EL (cell line): ENCODE measurements at places on chromosomes 3 and 15.
A peak's percentile ranks its signal among the peaks of the same experiment; 100 is the strongest.

GRCh38 chr3:127823426-127823857 is 1.1 kb upstream of the MGLL start:
- DNase-seq, result no peak

DNA sequence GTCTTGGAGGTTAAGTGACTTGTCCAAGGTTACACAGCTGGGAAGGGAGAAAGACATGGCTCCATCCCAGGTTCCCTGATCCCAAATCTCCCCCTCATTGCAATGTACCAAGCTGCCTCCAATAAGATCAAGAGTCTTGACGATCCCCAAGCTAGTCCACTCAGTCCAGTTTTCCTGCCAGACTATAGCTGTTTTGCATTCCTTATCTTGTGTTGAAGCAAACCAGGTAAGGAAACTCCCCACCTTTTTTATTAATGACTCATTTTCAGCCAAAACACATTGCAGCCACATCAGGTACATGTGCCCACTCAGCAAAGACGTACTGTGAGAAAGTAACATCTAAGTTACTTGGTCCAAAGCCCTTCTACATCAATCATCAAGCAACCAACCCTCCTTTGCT is 41.9 kb downstream of the LIPC start:
- DNase-seq, result peak; percentile 74

DNA sequence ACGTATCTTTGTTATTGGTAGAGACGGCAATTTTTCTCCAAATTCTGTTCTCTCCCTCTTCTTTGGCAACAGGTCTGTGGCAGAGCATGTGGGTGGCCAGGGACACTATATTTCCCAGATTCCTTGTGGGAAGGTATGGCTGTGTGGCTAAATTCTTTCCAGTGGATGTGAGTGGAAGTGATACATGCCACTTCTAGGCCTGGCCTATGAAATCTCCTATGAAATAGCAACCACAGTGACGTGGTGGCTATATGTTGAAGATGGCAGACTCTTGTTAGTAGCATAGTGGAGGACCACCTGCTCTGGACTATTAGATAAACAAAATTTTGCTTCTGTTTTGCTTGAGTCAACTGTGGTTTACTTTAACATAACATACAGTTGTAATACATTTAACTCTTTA is 243.3 kb downstream of the IL20RB start:
- no peak for DNase-seq

GRCh38 chr3:176995946-176996345 is 201.3 kb downstream of the TBL1XR1 start:
- DNase-seq, result no peak

- peak; percentile 4 for DNase-seq
These were observed 202.9 kb upstream of the CTNNB1 start for GRCh38 chr3:40996382-40996781.

- peak; percentile 28 for DNase-seq
These were observed 40.2 kb downstream of the IRAK2 start for GRCh38 chr3:10204921-10205320.

- DNase-seq, result no peak
These were observed 40.2 kb upstream of the OSTN start for GRCh38 chr3:191158815-191159214.

DNA sequence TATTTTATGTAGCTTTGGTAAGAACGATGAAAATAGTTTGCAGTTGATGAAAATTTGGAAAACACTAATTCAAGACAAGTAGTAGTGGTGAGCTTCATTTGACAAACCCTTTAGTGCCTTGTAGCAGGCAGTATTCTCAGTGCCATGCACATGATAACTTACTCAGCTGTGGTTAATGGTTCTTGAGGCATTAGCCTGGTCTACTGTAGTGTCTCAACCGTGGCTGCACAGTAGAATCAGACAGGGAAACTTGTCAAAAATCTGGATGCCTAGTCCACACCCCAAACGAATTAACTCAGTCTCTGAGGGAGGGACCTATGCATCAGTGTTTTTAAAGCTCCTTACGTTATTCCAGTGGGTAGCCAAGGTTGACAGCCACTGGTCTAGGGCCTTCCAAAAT is 45.4 kb downstream of the PSMD6 start:
- DNase-seq, result no peak

- DNase-seq, result peak; percentile 18
These were observed 97.2 kb downstream of the SEC22A start for GRCh38 chr3:123298903-123299302.

- no peak for DNase-seq
These were observed 48.5 kb downstream of the GRIP2 start for GRCh38 chr3:14491396-14492190.

DNA sequence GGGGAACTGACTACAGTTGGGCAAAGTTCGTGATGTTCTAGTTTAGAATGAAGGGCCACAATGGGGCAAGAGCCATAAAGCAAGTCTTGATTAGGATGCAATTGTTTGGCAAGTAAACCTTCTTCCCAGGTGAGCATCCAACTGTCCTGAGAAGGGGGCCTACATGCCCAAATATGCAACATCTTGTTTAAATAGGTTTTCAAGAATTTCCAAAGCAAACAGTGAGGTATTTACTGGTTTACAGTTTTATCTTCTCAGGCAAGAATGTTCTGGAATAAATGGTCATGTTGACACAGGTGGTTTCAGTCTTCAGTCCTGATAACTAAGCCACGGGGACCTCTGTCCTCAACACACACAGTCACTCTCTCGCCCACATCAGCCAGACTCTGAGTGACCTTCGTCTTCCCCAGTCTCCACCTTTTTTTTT is 90.3 kb upstream of the FAM174B start:
- DNase-seq, result no peak

DNA sequence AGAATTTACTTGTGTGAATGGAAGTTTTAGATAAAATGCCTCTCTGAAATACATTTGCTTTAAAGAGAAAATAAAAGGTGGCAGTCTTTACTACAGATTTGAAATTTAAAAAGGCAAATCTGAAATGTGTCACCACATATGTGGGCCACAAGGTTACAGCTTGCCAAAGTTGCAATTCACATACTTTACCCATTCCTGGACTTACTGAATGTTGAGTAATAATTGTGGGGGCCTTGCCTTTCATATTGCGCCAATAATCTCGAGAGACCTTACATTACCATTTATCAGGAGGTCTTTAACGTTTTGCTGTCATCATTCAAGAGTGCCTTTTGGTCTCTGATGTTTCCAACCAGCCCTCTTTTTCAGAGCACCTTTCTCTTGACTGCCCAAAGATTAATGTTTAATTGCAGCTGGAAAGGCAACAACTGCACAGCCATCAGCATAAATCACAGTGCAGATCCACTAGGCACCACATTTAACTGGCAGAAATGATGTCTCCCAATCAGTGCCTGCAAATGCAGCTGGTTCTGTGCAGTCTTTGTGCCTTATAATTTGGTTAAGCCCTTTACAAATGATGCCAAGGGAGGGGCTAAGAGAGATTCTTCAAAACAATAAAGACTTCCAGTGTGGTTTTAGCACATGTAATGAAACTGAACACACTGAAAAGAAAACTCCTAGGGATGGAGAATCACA is 206.8 kb downstream of the MAGI1 start:
- peak; percentile 88 for DNase-seq

GRCh38 chr3:87088993-87089841 is 98.3 kb upstream of the VGLL3 start:
- peak; percentile 90 for DNase-seq
